ENCODE measurements at places on chromosomes 13 and 19.

DNA sequence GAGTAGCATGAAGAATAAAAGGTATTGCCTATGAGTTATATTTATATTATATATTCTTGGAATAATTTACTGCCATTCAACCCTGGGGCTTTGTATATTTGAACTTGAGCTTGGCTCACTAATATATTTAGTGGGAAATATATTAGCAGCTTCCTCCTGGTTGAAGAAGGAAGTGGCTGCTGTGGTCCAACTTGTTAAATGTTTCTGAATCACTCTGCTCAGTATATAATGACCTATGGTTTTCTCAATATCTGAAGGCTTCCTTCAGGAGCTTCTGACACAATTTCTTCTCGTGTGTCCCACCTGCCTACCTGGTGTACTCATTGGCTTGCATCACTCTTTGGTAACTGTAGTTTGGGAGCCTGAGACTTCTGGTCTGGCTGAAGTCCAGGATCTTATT, 646.4 kb downstream of the TBC1D4 start:
- no peak for DNase-seq

DNA sequence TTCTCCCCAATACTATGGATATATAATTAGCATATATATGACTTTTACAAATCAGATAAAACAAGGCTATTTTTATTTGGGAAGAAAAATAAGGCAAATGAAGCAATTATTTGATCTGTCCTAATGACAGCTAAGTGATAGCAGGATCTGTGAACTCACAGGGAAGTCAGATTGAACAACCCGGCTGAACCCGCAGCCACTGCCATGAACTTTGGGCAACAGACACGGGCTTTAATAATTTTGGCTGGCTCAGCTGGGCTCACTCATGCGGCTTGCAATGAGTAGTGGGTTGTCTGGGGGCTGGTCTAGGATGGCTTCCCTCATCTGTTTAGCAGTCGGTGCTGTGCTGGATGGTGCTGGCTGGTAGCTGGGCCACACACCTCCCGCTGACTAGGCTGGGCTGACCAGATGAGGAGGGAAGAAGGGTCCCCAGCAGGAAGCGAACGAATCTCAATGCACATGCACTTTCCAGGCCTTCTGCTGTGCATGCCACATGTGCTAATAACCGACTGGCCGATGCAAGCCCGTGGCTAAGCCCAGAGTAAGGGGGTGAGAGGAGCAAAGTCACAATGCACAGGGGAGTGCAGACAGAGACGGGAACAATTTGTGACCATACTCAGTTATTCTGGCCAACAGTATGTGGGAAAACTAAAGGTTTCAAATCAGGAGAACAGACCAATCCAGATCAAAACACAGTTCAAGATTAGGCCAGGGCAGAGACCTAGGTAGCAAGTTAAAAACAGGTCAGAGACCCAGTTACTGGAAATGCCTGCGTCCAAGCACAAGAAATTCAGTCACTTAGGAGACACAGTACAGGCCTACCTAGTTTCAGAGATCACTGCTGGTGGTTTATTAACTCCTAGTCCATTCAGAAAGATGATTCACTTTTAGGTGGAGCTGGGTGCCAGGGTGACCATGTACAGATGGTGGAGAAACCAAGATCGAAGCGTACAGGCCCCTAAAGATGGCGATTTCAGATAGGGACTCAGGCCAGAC, 22.3 kb downstream of the CRYL1 start:
- no peak for DNase-seq

GRCh38 chr13:112889351-112890290, 79.4 kb upstream of the MCF2L start:
- no peak for DNase-seq

DNA sequence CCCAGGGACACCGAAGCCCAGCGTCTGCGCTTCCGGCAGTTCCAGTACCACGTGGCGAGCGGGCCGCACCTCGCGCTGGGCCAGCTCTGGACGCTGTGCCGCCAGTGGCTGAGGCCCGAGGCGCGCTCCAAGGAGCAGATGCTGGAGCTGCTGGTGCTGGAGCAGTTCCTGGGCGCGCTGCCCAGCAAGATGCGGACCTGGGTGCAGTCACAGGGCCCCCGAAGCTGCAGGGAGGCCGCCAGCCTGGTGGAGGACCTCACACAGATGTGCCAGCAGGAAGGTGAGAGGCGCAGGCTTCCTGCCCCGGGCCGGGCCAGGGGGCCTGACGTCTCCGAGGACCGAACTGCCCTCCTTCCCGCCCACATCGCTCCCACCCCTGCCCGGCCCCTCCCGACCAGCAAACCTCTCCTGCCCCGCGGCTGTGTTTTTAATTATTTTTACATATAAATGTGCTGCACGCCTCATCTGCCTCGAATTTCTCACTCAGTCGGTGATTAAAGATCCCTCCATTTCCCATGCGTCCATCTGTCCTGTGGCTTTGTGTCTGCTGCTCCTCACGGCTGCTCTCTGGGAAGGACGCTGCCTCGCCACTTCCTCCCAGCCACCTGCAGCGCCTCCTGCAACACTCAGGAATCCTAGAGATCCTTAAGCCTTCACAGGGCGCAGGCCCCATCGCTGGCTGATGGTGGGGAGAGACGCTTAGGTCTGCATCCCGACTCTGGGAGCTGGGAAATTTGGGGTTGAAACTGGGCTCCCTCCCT, 4.3 kb downstream of the ZSCAN1 start:
- DNase-seq = no peak

DNA sequence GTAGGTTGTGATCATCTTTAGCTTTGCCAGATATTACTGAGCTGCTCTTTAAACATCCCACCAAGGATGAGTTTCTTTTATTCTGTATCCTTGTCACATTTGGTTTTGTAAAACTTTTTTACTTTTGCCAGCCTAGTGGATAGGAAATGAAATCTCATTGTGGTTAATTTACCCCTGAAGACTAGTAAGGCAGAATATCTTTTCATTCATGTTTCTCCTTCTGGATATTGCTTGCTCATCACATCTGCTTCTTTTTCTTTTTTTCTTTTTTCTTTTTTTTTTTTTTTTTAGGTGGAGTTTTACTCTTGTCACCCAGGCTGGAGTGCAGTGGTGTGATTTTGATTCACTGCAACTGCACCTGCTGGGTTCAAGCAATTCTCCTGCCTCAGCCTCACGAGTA, 31.3 kb downstream of the SIPA1L3 start:
- no peak for DNase-seq

GRCh38 chr13:79799059-79799867, 318.3 kb downstream of the NDFIP2 start:
- no peak for DNase-seq

DNA sequence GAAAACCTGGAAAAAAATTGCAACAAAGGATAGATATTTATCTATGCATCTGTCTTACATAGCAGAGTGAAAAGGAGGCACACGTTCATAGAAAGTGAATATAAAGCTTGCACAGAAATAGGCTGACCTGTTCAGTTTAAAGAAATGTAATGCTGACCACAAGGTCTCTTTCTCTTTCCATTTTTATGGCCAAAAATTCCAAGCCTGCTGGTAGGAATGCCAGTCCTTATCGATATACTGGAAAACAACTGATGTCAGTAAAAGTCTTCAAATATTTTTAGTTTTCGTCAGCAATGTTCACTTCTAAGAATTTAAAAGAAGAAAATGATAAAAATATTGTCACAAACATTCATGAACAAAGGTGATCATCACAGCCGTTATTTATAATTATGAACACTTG, 59.0 kb upstream of the MCF2L start:
- no peak for DNase-seq

DNA sequence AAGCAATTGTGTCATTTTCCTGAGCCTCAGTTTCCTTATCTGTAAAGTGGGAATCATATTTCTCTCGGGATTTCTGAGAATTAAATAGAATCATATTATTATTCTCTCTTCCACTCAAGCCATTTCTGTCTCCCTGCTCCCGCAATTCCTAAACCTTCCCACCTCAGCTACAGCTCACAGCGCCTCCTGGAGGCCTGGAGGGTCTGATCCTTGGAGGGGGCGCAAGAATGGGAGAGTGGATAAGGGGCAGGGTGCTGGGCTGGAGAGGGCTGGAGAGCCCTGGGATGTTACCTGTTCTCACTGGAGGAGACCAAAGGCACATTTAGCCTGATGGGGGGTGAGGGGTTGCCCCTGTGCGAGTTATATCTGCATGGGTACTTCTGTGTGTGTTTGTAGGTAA, 31.1 kb upstream of the CYP2S1 start:
- no peak for DNase-seq

DNA sequence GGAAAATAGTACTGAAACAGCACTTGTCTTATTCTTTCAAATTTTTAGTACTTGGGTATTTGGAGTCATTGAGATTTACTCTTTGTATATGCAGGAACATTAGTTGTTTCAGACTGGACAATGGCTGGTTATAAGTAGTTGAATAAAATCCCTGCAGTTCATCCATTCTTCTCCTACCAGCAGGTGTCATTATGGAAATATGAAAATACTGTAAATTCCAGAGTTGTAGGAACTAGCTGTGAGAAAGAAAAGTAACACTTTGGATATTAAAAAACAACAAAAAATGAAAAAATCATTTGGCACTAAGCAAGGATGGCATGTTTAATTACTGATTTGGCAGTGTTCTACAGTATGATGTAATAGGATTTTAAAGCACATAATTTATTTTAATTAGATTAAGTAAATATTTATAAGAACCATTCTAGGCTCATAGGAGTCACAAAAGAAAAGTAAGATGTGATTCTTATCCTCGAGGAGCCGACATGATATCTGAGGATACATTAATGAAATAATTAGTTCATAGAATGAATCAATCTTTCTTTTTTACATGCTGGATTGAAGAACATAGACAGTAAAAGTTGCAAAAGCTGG, 155.3 kb downstream of the KCNRG start:
- DNase-seq = no peak

- DNase-seq = no peak
Observed at GRCh38 chr13:39353988-39354387, 249.0 kb downstream of the LHFPL6 start.

DNA sequence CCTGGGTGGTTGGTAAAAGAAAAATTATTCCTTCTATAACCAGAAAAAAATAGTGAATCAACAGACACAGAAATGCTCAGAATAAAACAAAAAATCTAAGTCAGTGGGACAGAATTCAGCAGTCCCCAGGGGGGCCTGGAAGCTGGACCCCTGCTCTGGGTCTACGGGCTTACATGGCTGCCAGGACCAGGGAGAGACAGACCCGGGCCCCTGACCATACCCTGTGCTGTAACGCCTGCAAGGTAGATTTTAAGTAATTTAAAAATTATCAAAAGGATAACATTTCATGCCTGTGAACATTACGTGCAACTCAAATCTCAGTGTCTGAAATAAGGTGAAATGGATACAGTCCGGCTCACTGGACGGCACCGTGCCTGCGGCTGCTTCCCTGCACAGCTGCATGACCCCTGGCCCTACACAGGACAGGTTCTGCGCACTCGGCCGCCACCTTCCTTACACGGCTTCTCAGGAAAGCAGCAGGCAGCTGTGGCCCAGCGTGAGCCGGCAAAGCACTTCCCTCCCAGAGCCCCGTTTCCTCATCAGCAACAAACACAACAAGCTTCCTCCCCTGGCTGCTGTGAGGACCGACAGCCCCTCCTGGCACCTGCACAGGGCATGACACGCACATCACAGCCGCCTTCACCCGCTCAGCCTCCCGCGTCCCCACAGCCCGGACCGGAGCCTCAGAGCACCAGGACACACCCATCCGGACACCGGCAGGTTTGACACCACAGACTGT, 22.2 kb downstream of the RASA3 start:
- DNase-seq = no peak

DNA sequence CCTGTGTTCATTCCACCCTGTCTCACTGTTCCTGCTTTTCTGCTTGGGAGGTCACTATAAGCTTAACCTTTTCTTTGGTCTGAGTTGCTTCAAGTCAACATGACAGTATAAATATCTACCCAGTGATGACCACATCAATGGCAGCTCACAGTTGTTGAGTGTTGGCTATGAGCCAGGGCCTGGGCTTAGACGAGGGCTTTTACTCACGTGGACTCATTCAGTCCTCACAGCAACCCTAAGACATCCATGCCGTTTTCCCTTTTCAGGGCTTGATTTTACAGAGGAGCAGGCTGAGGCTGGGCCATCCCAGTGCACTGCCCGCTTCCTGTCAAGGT, 10.2 kb upstream of the CCDC97 start:
- DNase-seq = no peak

All from esophagus squamous epithelium (tissue), 5 donors.